ENCODE measurements at places on chromosomes 1 and 21.

- no peak for DNase-seq
Measured at GRCh38 chr1:230621324-230622030, 20.8 kb upstream of the COG2 start.

DNA sequence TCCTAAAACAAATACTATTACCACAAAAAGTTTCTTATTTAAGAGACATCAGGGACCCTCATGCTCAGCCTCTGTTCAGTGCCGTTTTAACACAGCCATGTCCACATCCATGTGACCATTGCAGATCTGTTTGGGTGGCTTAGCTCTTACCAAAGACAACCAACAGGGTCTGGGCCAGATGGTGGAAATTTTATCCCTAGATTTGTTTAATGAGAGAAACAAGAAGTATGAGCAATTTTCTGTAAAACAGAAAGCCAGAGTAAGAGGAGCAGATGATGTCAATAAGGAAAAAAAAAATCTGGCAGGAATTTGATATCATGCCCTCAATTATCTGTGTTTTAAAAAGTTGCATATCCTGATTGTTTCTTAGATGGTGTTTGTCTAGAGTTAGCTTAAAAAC lies 299.9 kb downstream of the TM2D1 start:
- DNase-seq, result no peak

GRCh38 chr1:156615946-156616345 lies 3.3 kb upstream of the HAPLN2 start:
- DNase-seq, result no peak

DNA sequence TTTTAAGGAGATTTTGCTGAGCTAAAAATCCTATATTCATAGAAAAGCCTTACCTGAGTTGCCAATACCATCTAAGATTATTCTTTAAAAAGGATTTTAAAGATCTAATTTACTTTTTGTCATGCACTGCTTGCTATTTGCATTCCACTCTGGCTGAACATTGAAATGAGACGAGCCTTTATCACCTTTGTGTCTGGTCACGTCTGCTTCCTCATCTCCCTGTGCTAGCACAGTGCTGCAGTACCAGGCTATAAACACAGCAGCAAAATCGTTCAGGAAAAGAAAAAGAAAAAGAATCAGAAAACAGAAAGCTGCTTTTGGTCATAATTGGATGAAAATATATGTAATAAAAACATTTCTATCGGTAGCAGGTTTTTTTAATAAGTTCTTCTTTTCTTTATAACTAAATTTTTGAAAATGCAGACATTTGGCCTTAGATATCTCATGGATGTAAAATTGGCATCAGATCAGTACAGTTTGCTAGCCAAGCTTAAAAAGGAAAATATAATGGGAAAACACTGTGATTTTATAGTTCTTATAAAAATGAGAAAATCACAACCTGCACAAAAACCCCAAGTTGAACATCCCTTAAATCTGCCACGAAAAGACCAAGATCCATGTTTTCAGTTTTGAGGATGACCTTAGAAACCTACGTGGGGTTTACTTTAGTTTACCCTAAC lies 735.7 kb upstream of the CXADR start:
- DNase-seq, result no peak

DNA sequence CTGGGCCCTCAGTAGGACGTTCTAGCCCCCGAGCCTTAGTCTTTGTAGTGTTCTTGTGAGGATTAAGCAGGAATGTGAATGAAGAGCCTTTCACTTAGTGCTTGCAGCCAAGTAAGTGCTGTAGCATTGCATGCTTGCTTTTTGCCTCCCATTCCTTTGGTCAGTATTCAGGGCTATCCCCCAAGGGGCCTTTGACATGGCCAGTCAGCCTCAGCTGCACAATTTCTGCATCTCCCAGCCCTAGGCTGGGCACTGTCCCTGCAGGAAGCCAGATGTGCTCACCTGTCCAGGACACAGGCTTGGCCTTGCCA lies 30.5 kb downstream of the SOX13 start:
- no peak for DNase-seq

DNA sequence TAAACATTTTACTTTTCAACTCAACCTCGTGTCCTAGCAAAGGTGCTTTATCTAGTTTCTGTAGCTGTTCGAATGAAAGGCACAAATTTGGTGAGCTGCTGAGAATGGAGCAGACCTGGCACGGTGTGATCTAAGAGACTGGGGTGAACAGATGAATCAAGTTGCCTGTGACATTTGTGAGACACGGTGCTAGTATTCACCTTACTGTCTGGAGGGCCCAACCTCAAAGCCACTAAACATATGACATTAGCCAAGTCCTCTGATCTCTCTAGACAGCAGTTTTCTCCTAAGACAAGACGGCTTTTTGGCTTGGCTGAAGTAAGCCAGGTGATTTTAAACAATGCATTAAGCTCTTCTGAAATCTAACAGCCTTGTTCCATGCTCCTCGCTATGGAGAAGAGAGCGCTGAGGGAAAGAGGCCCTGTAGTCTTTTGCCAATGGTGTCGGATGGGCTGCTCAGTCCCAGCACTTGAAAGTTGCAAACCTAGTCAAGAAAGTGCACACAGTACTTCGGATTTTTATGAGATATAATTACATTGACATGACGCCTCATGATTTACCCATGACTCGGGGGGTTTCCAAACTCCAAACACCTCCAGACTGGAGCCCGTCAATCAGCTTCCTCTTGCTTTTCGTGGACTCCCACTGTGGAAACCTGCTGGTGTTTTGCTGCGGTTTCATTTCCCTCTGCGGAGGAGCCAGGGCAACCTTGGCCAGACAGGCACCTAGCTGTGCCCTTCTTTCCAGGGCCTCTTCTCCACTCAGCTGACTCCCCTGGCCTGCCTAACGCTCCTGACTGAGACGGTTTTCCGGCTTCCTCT lies 794 bp upstream of the TOR3A start:
- no peak for DNase-seq

DNA sequence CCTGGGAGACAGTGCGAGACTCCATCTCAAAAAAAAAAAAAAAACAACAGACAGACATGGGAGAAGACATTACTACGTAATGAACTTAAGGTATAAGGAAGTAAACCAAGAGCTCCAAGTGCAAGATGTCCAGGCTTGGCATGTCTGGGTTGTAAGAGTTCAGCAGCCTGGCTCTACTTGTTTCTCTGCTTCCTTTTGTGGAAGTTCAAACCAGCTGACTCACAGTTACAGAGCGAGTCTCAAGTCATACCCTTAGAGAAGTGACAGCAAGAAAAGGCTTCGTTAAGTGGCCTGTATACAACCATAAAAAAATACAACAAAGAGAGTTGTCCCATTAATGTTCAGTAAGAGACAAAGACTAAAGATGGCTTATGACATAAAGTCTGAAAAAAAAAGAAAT lies 1.3 kb downstream of the RIT1 start:
- DNase-seq, result peak; percentile 65

GRCh38 chr1:214658785-214659184 lies 55.8 kb downstream of the CENPF start:
- no peak for DNase-seq

- no peak for DNase-seq
Measured at GRCh38 chr1:161330346-161330745, 16.2 kb downstream of the SDHC start.

GRCh38 chr1:205438213-205439158 lies 16.6 kb upstream of the LEMD1 start:
- no peak for DNase-seq

GRCh38 chr21:46248422-46248782 lies 19.8 kb upstream of the LSS start:
- no peak for DNase-seq

GRCh38 chr1:110879758-110880606 lies 7.0 kb downstream of the CD53 start:
- DNase-seq, result peak; percentile 35

DNA sequence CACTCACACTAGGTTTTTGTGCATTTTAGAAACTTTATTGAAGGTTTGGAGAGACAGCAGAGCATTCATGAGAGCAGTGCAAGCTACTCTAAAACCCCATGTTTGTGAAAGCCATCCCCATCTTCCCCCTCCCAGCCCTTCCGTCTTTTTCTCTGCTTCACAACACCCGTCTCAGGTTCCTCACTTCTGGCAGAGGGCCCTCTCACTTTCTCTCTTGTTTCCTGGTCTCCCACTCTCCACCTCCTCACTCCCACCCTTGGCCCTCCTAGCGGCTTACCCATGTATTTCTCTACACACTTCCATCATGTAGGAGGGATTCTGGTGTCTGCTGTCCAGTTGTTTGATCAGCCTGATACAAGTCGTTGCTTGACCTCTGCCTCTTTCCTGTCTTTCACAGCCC lies 92.7 kb downstream of the LRRC8C start:
- DNase-seq, result no peak

- no peak for DNase-seq
Measured at GRCh38 chr1:210448297-210448892, 119.7 kb downstream of the HHAT start.

DNA sequence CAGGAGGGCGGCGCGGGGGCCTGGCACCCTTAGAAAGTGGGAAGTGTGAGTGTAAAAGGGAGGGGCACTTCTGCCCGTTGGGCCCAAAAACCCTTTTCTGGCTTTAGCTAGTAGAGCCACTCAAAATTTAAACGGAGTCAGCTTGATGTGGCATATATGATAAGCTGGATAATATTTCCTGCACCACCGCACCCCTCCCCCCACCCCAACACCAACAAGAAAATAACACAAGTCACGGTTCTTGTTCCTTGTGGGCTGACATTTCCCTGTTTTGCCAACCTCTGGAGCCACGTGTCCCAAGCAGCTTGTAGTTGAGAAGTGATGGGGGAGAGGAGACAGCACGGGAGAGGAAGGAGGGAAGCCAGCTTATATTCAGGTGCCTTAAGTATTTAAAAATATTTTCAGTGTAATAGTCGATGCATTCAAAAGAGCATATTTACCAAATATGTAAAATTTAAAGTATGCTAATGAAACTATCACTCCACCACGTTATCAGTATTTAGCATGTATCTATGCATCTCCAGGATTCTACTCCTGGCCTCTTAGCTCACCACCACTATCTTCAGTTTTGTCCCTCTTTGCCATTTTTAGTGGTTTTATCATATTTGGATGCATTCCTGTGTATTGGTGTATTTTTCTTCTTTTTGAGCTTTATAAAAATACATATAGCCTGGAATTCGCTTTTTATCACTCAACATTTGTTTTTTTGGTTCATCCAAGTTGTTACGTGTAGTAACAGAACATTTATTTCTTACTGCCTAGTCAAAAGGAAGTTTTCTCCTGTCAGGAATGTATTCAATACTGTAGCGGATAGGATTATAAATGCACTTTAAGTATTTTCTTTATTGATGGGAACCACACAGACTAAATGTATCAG lies 773 bp upstream of the DDX59 start:
- DNase-seq, result no peak

Data from SIG-M5 (cell line).